ENCODE measurements at places on chromosomes 1 and 21. TPM values are rescaled to one million over a fixed set of nuclear protein-coding genes. Genes with fewer than 3 reads are reported as not detected.

Gene TRIM67
- polyA plus RNA-seq = 0.05 TPM

Gene RIPK4
- 0.32 TPM for polyA plus RNA-seq

DNA sequence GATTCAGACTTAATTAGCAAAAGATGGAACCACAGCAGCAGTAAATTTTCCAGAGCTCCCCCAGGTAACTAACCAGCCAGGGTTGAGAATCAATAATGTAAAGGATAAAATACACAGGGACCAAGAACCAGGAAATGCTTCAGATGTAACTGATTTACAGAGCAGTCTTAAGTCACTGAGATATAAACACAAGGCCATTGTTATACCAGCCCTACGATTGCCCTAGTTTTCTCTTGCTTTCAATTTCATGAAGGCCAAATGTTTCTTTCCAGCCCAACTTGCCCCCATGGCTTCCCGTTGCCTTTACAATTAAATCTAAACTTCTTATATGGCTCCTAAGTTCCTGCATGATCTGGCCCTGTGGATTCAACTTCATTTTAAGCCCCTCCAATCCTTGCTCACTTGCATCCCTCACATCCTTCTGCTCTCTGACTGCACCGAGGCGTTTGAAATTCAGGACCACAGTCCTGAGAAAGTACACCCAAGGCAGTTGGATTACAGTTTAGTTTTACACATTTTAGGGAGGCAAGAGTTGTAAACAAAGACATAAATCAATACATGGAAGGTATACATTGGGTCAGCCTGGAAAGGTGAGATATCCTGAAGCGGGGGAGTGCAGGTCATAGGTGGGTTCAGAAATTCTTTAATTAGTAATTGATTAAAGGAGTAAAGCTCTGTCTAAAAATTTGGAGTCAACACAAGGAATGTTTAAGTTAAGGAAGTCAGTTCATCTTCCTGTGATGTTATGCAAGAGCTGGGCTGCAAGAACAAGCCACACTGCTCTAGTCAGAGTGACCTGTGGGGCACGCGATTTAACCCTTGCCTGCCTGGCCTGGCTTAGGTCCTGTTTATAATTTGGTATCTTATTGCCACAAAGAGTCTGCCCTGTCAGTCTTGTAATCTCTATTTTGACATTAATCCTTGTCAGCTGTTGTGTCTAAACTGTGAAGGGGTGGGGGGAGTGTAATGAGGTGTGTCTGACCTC, 69.9 kb upstream of the COG2 start:
- no peak for DNase-seq

GRCh38 chr1:218292515-218292914, 7.4 kb downstream of the RRP15 start:
- no peak for DNase-seq

- no peak for DNase-seq
Observed at GRCh38 chr1:210223226-210223904, 9.2 kb upstream of the SERTAD4 start.

DNA sequence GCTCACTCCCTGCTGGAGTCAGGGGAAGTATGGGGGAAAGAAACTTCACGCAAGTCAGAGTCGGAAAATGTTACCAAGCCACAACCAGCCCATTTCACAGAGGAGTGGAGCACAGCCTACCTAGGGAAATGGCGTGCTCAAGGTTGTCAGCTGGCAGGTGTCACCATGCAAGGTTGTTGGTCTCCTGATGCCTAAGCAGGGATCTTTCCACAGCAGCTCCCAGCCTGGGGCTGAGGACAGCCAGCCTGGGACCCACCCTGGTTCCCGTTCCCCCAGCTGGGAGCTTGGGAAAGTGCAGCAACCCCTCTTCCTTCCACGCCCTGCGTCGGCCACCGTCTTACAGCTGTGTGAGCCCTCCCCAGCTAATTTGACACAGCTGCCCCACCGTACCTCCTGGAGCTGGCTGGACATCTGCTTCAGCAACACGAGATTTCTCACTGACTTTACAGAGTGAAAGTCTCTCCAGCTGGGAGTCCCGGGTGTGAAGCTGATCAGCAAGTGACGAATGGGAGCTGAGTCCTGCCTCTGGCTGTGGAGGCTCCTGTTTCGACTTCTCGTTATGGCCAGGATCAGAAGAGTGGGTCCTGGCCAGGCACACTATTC, 224.6 kb upstream of the RAB4A start:
- DNase-seq = no peak

DNA sequence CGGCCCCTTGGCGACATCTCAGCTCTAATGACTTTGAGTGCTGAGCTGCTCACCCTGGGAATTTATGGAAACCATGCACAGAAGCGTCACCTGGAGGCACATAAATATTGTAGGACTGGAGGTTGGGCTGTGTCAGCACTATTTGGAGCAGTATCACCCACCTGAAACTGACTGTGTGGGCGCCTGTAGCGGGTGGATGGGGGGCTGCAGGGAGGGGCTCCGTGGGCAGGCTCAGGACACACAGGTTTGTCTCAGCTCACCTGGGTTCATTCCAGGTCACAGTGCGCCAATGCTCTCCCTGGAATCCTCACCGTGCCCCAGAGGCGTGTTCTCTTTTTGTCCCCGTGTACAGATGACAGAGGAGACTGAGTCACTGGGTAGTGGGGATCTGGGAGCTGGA, 74.8 kb upstream of the ACTL8 start:
- no peak for DNase-seq

DNA sequence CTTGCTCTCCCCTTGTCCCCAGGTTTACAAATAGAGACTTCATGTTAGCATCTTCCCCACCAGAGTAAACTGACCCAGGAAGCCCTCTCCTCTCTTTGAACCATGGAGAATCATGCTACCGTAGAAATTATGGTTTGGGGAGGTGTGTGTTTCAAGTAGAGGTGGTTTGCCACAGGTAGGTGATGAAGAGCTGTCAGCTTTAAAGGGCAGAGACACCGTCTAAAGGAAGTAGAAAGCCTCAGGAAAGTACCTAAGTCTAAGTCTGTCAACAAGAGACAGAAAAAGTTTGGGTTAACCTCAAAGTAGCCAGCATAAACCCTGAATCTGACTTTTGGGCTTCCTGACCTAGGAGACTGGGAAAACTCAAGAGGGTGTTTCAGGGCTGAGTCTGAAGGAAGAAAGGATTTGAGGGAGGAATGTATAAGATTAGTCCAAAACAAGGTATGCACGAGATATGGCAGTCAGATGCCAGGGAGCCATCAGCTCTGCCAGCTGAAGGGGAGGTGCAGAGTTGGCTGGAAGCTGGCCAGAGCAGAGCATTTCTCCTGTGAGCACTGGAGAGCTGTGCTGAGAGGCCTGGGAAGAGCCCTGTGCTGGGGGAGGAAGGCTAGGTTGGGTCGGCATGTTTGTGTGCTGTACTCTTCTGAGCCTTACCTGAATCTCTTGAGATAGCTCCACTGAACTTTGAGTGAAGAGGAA, 14.3 kb downstream of the ADAMTSL4 start:
- DNase-seq = no peak

DNA sequence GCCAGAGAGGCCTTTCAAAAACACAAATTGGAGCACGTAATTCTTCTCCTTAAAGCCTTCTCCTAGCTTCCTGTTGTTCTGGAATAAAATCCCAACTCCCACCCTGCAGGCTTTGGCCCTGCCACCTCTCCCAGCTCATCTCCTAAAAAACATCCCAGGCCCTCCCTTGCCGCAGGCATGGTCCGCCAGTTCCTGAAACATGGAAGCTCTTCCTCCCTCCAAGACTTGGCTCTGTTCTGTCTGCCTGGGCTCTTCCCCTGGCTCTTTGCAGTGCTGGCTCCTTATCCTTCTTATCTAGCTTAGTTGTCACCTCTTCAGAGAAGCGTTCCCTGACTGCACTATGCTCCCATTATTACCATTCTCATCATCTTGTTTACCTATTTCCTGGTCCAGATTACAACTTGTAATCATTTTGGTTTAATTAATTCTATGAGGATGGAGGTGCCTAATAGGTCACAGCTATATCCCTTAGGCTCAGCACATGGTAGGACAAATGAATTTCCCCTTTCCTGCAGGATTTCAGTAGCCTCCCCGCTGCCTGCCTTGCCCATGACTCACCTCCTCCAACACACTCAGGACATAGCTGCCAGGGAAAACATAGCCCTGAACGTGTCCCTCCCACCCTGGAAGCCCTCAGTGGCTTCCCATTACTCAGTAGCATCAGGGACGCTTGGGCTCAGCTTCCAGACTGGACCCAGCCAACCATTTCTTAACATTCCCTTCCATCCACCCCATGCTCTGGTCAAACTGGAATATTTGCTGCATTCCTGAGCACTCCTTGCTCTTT, 15.7 kb upstream of the IGSF21 start:
- DNase-seq = no peak

DNA sequence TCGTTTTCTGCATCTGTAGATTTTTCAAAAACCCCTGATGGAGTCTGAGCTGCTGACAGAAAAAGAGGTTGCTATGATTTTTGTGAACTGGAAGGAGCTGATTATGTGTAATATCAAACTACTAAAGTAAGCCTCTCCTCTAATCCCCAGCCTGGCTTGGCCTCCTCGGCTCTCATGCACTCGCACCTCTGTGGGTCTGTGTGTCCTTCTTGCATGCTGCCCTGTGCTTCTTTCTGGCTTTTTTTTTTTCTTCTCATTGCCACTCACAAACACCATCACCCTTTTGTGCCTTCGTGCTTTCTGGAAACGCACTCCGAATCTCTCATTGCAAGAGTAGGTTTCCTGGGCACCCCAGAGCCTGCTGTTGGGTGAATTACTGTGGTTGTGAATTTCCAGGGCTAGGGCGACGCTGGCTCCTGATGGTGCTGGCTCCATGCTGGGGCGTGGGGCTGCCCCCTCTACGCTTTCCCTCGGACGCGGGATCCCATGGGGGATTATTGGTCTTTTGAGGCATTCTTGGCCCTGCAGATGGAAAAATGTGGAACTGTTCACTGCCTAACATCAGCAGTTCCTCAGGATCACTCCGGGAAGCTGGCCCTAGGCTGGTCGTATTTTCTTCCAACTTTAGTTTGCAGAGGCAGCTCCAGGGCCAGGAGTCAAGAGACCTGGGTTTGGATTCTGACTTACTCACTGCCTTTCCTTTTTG, 56.8 kb downstream of the ATP5PO start:
- DNase-seq = peak; percentile 62

DNA sequence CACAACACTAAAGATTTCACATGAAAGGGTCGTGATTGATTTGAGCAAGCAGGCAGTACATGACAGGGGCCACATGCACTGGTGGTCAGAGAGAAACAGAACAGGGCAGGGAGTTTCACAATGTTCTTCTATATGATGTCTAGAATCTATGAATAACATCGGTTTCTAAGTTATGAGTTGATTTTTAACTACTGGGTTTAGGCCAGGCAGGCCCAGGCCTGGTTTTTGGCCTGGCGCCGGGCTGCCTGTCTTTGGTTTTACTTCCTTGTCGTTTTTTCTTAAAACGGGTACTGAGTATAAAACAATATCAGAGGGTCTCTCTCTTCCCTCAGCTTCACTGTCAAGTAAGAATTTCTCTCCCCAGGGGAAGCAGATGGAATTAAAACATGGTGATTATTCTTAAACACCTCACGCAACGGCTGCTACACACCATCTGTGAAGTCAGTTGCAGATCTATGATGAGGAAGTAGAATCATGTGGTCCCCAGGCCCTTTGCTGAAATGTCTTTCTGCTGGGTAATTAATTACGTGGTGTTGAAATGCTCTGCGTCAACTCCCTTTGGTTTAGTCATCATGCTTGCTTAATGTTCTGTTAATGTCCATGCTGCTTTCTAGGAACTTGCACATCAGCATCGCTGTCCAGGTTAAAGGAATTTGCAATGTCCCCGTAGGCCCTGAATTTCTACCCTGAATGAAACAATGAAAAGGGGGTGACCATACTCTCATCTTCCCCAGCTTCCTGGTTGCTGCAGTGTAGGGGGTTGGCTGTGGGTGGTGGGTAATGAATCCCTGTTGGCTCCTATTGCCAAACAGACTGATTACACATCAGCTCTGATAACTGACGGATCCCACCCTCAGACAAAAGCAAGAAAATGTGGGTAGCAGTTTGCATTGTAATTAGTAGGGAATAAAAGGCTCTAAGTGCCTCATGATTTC, 70.3 kb downstream of the SERINC2 start:
- DNase-seq = peak; percentile 52

- no peak for DNase-seq
Observed at GRCh38 chr1:3355089-3355488, 99.4 kb upstream of the ARHGEF16 start.

- DNase-seq = no peak
Observed at GRCh38 chr1:2998503-2999100, 22.7 kb upstream of the ACTRT2 start.

DNA sequence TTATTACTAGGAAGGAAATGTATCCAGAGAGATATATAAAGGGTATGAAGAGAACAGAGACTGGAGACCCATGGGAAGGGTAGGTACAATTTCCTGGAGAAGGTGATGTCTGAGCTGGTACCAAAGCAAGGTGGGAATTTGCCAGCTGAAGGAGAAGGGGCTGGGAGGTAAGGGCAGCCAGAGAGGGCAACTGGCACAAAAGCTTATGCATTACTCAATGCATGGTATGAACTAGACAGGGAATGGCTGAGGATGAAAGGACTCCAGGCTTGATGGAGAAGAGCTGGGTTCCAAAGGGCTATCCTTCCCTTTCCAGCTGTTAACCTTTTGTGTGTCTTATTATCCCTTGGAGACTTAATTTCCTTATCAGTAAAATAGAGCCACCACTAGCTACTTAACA, 113.6 kb upstream of the GADD45A start:
- DNase-seq = no peak

DNA sequence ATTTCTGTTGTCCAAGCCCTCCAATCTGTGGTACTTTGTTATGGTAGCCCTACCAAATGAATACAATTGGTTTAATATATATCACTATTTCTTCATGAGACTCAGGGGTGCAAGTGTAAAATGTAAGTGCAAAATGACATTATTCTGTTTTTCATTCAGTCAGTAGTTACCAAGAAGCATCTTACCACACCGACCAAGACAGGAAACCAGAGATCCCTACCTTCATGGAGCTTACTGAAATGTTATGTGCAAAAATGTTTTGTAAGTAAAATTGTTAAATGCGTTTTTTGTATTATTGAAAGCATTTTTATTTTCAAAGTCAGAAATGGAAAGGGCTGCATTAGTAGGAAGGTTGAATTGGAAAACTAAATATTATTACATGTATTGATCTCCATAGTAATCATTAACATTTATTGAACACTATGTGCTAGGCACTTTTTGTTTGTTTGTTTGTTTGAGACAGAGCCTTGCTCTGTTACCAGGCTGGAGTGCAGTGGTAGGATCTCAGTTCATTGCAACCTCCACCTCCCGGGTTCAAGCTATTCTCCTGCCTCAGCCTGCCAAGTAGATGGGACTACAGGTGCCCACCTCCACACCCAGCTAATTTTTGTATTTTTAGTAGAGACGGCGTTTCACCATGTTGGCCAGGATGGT, 166.8 kb downstream of the PTPRC start:
- no peak for DNase-seq
